Pulmonary artery endothelial cell (primary cell): ENCODE measurements at places on chromosomes 3 and 15.

DNA sequence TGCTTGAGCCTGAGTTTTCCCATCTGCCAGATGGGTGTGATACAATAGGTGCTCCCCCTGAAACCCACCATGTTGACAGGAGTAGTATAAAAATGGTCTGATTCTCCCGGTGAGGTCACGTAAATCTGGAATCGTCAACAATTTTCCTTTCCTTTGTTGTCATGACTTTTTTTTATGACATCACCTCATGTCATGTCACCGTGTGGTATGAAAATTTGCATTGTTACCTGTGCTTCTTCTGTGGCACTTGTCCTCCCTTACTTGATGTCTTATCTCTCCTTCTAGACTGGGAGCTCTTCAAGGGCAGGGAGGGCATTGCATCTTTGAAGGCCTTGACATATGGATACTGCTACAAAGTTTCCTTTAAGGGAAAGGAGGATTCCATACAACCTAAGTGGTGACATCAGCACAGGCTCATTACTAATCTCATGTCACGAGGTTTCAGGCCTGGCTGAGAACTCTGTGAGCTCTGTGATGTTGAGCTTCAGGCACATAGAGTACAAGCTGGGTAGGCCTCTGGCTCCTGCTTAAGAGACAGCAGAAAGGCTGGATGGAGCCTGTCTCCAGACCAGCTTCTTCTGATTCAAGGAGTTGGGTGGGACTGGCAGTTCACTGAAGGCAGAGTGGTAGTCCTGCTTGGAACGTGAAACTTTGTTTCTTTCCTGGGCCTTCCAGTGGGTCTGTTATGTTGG, 66.3 kb downstream of the LPP start:
- no peak for DNase-seq

DNA sequence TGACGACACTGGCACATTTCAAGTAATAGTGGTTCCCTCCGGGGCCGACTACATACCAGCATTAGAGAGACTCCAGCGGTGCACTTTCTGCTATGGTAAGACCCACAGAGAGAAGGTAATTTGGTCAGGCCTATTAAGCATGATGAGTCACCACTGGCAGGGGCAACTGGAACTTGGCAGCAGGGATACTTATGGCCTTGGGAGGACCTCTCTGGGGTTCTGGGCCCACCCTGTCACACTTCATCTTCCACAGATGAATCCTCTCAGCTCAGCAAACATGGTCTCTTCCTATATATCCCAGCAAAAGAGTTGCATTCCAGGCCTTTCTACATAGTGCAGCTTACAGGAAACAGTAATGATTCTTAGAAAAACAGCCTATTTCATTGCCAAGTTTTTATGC, 88.0 kb downstream of the PIK3R4 start:
- DNase-seq = no peak

DNA sequence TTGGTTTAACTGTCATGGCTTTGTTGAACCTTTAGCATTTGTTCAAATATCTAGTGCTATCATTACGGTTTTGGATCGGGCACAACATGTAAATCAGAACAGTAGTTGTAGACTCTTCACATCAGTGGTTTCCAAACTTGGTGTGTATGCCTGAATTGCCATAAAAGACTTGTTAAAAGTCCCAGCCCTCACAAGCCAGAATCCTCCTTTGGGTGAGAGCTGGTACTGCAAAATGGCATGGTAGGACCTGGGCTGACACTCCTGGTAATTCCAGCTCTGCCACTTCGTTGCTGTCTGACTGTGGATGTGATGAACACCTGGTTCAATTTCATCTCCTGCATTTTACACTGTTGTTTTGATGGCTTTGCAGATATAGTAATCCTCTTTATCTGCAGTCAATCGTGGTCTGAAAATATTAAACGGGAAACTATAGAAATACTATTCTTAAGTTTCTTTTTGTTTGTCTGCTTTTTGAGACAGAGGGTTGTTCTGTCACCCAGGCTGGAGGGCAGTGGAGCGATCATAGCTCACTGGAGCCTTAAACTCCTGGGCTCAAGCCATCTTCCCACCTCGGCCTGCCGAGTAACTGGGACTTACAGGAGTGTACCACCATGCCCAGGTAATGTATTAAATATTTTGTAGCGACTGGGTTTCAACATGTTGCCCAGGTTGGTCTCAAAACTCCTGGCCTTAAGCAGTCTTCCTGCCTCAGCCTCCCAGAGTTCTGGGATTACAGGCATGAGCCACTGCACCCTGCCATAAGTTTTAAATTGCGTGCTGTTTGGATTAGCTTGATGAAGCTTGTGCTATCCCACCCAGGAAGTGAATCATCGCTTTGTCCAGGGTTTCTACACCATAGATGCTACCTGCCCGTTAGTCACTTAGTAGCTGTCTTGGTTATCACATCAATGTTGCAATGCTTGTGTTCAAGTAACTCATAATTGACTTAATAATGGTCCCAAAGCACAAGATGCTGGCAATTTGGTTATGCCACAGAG, 61.6 kb downstream of the RAB7A start:
- no peak for DNase-seq

- no peak for DNase-seq
Observed at GRCh38 chr3:57731311-57731710, 24.8 kb upstream of the SLMAP start.

DNA sequence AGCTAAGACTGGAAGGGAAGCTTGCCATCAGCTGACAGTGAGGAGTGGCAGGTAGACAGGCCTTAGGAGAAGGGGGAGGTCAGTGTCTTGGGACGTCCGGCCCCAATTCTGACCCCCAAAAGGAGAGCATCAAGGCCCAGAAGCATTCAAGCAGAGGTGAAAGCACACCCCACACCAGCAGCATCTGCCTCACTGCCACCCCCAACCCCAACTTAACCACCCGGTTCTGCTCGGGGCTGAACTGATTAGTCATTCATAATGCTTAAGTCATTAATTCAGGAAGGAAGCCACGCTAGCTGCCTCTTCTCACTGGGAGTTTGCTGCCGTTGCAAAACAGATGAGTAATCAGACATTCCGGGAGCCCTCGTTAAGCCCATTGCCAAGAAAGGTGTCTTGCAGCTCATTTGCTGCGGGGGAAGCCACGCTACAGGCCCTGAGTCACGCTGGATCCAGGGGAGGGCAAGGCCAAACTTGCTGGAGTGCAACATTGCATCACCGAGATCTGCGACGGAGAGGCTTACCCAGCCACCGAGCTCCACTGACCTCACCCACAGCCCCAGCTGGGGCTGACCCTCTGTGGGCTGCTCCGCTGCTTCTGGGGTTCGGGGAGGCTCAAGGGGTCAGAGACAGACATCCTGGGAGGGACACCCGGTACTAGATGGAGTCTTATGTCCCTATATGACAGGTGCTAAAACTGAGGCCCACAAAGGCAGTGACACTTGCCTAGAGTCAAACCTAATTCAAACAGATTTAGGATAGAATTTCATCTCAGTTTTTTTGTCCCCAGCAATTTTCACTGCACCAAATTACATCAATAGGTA, 46.4 kb upstream of the HES1 start:
- DNase-seq = peak; percentile 99

DNA sequence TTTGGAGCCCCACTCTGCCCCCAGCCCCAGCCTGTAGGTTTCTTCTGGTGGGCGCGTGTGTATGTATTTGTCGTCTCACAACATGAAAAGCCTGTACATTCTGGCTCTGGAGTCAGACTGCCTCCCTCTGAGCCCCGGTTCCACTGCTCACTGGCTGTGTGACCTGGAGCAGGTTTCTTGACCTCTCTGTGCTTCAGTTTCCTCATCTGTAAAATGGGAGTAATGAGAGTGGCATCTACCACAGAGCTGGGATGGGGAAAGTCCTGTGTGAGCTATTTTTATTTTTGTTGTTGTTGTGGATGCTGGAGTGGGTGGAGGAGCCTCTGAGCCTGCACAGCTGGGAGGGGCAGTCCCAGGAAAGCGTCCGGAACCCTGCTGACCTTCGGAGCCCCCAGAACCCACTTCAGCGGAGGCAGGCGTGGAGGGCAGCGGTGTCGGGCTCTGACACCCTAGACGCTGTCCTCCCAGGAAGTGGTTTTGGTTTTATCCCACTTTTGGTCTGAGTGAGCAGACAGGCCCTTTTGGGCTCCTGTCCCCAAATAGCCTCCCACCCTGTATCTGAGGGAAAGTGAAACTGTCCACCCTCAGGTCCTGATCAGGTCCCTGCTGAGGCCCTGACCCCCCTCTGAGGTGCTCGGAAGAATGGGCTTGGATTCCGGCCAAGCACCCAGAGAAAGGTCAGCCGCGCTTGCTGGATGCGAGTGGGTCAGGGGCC, 103.5 kb downstream of the CHSY1 start:
- no peak for DNase-seq

DNA sequence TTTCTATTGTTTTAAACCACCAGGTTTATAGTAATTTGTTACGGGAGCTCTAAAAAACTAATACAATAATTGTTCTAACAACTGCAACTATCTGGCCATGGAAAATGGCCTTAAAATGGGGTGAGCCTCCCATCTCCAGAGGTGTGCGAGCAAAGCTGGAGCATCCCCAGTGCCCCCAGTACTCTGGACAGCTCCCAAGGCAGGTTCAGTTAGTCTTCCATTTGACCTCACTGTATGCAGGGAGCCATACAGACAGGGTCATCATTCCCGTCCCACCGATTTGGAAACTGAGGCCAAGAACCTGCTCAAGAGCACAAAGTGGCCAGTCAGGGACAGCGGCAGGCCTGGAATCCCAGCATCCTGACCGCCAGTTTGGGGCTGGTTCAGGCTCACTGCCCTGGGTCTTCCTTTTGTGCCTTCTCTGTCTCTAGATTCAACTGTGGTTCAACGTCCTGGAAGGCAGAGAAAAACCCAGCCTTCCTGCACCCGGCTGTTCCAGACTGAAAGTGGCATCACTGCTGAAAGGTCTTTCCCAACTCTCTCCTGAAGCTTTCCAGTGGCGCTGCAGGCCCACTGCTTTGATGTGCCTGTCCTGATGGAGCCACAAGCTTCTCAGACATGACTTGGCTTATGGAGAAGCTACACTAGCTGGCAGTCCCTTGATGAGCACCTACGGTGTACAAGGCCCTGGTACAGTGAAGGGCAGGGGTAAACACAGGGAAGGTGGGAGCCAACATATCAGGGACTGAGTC, 76.6 kb upstream of the LINGO1 start:
- DNase-seq = no peak

- no peak for DNase-seq
Observed at GRCh38 chr3:11282250-11283138, 10.3 kb downstream of the ATG7 start.

DNA sequence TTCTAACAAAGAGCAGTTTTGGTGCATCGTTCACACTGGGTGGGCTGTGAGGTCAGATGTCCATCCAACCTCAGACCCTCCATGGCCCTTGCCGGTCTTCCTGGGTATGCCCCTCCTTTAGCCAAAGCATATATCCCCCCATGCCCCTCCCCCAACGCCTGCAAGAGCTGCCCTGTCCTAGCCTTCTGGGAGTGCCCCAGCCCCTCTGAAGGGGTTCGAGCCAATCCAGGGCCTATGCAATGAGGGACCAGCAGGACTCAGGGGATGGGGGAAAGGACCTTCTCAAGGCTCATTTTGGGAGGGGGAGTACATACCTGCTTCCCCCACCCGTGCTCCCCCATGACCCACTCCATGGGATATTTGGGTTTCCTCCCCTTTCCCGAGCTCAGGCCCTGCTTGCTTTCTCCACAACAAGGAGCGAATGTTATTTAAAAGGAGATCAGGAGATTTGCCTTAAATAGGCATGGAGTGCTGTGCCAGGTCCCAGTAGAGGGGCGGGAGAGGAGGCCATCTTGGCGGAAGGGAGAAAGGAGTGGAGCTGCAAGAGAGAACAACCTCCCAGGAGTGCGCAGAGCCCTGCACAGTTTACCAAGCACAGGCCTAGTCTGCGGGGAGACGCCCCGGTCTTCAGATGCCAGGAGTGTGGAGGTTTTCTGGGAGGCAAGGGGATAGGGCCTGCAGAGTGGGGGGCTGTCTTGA, 18.2 kb downstream of the PIF1 start:
- no peak for DNase-seq

GRCh38 chr15:36756707-36757106, 177.3 kb downstream of the CDIN1 start:
- no peak for DNase-seq

- no peak for DNase-seq
Observed at GRCh38 chr3:15892311-15893227, 94.8 kb upstream of the ANKRD28 start.

DNA sequence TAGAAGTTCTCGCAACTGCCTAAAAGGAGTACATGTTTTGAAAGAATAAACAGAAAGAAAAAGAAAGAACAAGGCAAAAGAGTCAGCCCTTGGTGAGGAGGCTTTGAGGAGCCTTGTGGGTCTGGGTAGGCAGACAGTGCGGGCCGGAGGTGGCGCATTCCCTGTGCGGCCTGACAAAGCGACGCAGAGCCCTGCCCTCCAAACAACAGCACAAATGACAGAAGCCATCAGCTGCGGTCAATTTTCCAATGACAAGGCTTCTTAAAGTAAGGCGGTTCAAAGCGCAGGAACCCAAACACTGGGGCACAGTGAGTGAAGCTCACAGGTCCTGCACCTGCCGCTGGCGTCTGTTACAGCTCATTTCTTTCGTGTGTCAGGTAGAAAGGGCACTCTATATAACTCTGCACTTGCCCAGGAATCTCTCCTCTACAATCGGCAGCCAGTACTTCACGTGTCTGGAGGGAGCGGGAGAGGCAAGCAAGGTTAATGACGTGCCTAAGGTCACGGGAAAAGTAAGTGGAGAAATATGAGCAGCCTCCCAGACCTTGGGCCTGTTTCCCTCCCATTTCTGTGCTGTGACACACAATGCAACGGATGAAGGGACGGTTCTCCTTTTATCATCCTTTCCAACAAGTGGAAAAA, 178.1 kb downstream of the OPA1 start:
- DNase-seq = no peak

- no peak for DNase-seq
Observed at GRCh38 chr15:47857776-47858167, 140.5 kb downstream of the SEMA6D start.

DNA sequence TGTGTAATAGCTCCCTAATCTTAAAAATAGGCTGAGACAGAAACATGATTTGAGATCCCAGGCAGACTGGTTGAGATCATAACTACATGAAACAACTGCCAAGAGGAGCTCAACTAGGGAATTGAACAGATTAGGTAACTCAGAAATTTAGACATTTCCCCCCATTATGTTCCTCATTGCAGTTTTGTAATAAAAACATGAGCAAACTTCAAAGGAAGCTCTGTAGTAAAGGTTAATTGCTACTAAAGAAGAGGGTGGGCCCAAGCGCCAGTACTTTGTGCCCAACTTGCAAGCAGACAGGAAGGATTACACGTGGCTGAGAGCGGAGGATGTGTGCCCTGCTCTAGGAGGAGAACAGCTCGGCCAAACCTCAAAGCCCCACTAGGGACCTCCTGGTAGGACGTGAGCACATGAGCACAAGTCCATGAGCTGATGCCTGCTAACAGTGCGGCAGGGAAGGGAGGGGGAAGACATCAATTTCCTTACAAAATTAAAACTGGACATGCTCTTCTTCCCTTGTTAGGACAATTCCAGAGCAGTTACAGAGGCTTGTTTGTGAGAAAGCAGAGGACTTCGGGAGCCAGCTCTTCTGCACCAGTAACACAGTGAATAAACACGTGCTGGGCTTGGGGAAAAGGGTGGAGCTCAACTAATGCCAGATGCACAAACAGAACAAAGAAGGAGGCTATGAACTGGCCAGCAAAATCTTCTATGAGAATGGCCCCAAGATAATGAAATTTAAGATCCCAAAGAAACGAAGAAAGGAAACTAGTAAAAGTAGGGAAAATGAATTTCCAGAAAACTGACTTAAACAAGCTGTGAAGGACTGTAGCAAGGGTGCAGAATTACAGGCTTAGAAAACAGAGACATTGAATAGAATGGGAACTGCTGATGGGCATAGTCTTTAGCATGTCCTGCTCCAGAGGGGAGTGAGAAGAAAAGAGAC, 275.5 kb downstream of the MECOM start:
- no peak for DNase-seq
